ENCODE measurements at places on chromosomes 11 and 22.
A peak's percentile ranks its signal among the peaks of the same experiment; 100 is the strongest.

DNA sequence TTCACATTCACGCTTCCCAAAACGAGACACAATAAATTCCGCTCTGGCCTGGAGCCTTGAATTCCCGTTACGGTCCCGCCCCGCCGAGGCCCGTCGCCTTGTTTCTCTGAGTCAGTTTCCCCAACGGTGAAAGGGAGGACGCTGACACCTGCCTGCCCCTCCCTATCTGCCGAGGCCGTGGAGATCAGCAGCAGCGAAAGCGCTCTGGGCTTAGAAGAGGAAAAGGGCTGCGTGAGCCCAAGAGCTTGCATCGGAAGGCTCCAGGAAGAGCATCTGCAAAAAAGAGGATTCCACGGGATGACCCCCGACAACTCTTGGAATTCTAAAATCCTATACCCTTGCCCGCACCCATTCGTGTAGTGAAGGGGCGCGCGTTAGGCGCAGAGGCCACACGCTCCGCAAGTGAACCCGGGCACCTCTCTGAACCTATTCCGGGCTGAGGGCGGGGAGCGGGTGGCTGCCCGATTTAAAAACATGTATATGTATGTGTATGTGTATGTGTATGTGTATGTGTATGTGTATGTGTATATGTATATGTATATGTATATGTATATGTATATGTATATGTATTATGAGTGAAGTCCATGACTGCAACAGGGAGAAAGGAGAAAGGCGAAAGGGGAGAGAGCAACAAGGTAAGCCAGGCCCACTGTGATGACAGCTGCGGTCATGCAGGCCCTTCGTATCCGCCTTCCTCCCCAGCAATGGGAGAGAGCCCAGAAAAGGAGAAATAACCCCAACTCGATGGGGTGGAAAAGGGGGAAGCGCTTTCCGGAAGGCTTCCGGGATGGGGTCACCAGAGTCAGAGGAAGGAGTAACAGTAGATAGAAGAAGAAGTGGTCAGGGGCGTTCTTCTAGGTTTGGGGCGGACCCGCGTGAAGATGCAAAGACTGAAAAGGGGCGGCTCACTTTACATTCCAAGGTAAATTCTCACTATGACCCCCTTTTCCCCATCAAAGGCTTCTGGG lies 948 bp upstream of the MRTFA start:
- peak; percentile 91 for DNase-seq

DNA sequence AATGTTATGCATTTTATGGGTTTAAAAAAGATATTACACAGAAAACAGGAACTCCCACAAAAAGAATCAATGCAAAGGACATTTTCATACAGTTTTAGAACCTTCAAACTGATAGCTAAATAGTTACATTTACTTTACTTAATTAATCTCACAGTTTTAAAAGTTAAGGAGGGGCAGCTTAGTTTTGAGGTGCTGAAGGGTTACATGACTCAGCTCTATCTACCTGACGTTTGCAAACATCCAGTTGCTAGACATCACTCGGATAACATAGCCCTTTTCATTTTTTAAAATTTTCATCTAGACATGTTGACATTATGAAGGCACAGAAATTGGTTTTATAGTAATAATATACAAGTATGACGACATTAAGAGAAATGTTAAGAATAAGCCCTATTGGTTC lies 53.7 kb upstream of the HSD17B12 start:
- no peak for DNase-seq

DNA sequence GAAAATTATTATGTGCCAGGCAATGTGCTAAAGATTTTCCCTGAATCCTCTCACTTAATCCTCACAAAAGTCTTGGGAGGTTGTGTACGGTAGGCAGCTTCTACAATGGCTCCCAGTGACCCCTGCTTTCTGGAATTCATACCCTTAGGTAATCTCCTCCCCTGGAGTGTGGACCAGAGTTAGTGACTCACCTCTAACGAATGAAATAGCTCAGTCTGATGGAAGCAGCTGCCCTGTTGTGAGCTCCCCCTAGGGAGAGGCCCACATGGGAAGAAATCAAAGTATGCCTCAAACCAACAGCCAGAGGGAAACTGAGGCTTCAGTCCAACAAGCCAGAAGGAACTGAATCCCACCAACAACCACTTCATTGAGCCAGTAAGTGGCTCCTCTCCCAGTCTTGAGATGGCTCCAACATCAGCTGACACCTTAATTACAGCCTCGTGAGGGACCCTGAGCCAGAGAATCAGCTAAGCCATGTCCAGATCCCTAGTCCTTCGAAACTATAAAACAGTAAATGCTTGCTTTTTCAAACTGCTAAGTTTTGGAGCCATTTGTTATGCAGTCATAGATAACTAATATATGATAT lies 98.9 kb upstream of the ISX start:
- no peak for DNase-seq

GRCh38 chr11:13883042-13883441 lies 79.5 kb upstream of the SPON1 start:
- no peak for DNase-seq

GRCh38 chr11:134524896-134525845 lies 113.1 kb upstream of the B3GAT1 start:
- no peak for DNase-seq

GRCh38 chr11:66457826-66458225 lies 8.9 kb upstream of the PELI3 start:
- DNase-seq = no peak

GRCh38 chr11:2778630-2779498 lies 79.1 kb upstream of the KCNQ1OT1 start:
- peak; percentile 54 for DNase-seq

DNA sequence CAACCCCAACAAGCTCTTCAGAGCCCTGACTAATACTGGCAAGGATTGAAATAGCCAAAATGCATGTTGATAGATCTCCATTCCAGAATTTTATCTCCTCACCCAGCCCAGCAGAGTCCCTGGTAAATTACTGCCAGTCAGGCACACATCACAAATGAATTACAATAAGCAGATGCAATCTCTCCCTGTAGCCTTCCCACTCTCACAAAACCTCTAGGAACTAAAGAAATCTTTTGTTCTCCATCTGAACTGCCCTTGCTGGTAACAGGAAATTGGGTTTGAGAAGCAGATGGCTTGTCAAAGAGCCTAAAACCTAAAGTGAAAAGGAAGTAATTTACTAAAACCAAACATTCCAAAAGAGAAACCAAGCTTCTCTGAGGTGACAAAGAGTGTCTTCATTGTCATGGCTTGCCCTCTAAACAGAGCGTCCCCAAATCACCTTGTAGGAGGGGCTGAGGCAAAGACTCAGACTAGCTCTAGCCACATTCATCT lies 59.5 kb downstream of the FAM168A start:
- peak; percentile 54 for DNase-seq

GRCh38 chr11:26045082-26045481 lies 286.8 kb upstream of the ANO3 start:
- no peak for DNase-seq

Measured in suppressor macrophage (primary cell).